Inflammatory macrophage treated with lipopolysaccharide for 4 hours (primary cell): ENCODE measurements at places on chromosomes 12 and 14.
A peak's percentile ranks its signal among the peaks of the same experiment; 100 is the strongest.

DNA sequence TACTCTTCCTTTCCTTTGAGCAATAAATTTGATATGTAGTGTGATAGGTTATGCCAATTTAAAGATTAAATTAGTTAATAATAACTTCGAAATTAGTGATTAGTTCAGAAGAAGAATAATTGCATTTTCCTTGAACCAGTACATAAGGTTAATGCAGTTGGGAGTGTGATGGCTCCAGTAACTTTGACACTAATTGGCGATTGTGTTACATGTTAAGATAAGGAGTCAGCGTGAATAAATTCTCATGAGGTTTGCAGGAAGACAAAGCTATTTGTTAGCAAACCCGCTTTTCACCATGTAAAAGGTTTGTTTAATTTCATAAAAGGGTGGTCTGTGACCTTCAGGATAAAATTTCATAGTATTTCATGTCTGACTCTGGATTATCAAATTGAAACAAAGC lies 1226.8 kb downstream of the SLC16A7 start:
- no peak for DNase-seq

GRCh38 chr14:49483268-49483667 lies 102.9 kb downstream of the RPS29 start:
- no peak for DNase-seq

DNA sequence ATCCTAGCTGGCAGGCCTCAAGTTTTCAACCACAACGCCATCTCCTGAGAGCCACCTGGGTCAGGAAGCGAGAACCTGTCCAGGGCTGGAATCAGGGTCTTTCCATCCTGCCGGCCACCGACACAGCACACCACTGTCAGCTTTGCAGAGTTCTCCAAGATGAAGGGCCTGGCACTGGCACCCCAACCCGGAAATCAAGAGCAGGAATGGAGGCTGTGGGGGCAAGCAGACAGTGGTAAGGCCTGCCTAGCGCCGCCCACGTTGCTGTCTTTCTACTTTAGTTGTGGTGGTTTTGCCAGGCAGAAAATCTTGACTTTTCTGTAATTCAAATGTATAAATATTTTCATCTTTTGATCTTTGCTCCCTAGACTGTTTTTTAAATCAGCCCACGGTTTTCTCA lies 90.7 kb downstream of the ITPK1 start:
- DNase-seq: no peak

- DNase-seq: peak; percentile 46
Observed at GRCh38 chr14:70622111-70622712, 19.5 kb upstream of the TTC9 start.

DNA sequence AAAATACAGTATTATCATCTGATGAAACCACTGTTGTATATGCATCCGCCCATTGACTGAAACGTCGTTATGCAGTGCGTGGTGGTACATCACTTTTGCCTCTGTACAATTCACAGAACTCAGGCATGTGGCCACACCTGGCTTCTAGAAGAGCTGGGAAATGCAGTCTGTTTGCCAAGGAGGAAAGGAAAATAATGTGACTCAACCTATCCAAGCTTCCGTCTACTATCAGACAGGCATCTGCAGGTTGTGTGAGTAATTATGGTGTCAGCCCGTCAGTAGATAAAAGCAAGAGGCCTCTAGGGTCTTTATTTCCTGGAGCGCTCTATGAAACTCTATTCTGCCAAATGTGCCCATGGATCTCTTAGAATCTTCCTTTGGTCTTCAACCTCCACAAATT lies 111.6 kb downstream of the BBS10 start:
- no peak for DNase-seq

GRCh38 chr12:54977857-54978256 lies 6.7 kb downstream of the TESPA1 start:
- DNase-seq: no peak

GRCh38 chr12:57156701-57157403 lies 9.4 kb upstream of the LRP1-AS start:
- peak; percentile 54 for DNase-seq

GRCh38 chr12:127044836-127045235 lies 1222.1 kb upstream of the TMEM132C start:
- no peak for DNase-seq

GRCh38 chr12:89154743-89155499 lies 197.4 kb downstream of the DUSP6 start:
- no peak for DNase-seq

- DNase-seq: no peak
Observed at GRCh38 chr14:72142328-72142727, 210.1 kb downstream of the RGS6 start.

- no peak for DNase-seq
Observed at GRCh38 chr14:74572726-74573301, 39.2 kb downstream of the LTBP2 start.

DNA sequence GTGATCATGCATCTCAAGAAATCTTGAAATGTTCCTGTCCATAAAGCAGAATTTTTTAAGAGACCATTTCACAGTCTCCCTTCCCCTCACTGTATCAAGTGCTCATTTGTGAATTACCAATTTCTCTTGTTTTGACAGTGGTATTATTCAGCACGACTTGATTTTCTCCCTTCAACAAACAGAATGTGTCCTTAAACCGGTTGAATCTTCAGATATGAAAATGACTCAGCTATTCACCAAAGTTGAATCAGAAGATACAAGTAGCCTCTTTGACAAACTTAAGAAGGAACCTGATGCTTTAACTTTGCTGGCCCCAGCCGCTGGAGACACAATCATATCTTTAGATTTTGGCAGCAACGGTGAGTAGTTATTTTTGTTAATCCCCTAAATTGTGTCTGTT lies 25.5 kb upstream of the SNAPC1 start:
- no peak for DNase-seq

DNA sequence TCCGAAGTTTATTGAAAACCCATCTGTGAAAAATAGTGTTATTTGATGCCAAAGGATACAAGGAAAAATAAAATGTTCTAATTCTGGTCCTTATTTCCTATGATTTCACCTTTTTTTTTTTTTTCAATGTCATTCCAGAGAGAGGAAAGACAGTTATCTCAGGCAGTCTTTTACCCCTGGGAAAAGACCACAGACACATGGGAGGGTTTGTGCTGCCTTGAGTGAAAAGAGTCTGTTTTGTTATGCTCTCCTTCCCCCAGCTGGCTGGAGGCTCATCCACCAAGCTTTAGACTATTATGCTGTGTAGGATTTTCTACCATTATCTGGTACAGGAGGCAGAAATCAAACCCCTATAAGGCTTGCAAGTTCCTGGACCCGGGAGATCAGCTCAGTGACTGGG lies 151.8 kb downstream of the CRADD start:
- DNase-seq: no peak

DNA sequence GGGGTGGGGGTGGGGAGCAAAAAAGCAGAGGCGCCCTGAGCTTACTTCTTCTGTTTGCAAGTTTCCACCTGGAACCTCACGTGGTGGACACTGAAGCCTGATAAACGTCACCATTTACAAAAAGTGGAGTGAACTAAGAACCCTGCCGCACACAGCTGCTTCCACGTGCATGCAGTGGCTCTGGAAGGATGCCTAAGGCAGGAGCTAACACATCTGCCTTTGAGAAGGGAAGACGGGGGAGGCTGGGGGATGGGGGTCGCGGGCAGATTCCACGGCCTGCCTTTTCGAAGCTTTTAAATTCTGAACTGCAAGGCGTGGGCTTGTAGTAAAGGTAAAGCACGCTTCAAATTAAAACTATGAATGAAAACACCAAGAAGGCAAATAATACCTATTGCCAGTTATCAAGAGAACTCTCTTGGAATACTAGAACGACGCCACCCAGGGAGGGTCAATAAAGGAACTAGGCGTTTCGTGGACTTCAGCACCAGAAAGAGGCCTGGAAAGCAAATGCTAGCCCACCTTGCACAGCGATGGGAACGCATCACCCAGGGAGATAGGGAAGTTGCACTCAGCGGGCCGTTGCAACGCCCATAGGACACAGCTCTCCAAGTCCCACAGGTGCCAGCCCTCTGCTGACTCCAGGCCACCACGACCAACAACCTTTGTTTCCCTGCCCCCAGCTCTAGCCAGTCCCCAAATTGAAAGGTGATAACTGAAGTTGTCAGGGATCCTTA lies 61.8 kb downstream of the TESC start:
- DNase-seq: no peak

GRCh38 chr12:104306376-104306775 lies 2.8 kb downstream of the EID3 start:
- no peak for DNase-seq

DNA sequence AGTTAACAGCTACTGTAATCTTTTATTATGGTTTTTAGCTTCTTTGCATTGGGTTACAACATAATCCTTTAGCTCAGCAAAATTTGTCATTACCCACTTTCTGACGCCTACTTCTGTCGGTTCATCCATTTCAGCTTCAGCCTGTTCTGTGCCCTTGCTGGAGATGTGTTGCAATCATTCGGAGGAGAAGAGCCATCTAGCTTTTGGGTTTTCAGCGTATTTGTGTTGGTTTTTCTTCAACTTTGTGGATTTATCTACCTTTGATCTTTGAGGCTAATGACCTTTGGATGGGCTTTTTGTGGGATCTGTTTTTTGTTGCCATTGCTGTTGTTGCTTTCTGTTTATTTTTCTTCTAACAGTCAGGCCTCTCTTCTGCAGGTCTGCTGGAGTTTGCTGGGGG lies 69.2 kb upstream of the ATXN7L3B start:
- no peak for DNase-seq

GRCh38 chr12:38903596-38903995 lies 1.8 kb downstream of the CPNE8 start:
- DNase-seq: no peak

DNA sequence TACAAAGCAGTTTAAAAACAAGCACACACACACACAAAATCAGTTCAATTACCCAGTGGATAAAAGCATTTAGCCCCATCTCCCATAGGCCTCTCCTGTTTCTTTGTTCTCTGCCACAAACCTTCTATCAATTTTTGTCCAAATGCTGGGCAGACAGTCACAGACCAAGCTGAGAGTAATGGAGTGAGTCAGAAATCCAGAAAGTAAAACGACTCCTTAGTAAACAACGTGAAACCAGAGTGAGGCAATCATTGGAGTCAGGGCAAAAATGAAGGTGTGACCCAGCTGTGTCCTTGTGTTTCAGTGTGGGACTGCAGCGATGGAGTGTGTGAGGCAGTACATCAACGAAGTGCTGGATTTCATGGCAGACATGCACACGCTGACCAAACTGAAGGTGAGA lies 102.0 kb downstream of the PRIMA1 start:
- no peak for DNase-seq

GRCh38 chr14:77322250-77322902 lies 1.5 kb downstream of the GSTZ1 start:
- no peak for DNase-seq

- DNase-seq: no peak
Observed at GRCh38 chr14:33457617-33458016, 493.3 kb downstream of the EGLN3 start.

GRCh38 chr12:9751204-9752144 lies 9.2 kb downstream of the CD69 start:
- peak; percentile 74 for DNase-seq

DNA sequence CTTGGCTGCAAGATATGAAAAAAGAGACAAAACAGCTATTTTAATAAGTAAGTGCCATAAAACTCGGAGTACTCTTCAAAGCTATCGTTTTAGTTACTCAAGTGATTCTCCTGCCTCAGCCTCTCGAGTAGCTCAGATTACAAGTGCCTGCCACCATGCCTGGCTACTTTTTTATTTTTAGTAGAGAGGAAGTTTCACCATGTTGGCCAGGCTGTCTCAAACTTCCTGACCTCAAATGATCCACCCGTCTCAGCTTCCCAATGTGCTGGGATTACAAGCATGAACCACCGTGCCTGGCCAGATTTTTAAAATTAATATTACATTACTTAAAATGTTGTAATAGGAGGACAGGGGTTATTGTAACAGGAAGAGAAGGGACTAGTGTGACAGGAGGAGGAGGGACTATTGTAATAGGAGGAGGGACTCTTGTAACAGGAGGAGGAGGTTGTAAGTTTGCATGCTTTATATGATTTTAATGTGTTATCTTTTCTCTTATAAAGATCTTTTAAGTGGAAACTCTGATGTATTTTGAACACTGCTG lies 61.3 kb downstream of the KITLG start:
- no peak for DNase-seq

- DNase-seq: peak; percentile 0
Observed at GRCh38 chr12:4505376-4505986, 33.2 kb upstream of the RAD51AP1 start.

- DNase-seq: no peak
Observed at GRCh38 chr14:60051721-60052221, 40.0 kb upstream of the PCNX4 start.

DNA sequence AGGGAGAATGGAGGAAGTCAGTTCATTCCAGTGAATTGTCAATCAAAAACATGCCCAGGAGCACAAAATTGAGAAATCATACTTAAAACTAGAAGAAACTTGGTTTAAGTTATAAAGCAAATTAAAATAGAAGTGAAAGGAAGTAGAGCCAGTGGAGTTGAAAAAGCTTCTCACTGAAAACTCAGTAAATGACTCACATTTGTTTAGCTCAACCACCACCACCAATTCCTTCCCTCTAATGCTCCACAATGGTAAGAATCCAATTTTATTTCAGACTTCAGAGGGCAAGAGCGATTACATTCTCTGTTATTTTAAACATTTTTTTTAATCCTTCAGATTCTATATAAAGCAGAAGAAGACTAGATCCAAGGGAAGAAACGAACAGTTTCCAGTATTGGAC lies 19.4 kb downstream of the UTP20 start:
- no peak for DNase-seq

GRCh38 chr12:122944605-122945592 lies 21.4 kb downstream of the ABCB9 start:
- no peak for DNase-seq

GRCh38 chr12:48712209-48712608 lies 4.3 kb downstream of the CCNT1 start:
- DNase-seq: no peak

DNA sequence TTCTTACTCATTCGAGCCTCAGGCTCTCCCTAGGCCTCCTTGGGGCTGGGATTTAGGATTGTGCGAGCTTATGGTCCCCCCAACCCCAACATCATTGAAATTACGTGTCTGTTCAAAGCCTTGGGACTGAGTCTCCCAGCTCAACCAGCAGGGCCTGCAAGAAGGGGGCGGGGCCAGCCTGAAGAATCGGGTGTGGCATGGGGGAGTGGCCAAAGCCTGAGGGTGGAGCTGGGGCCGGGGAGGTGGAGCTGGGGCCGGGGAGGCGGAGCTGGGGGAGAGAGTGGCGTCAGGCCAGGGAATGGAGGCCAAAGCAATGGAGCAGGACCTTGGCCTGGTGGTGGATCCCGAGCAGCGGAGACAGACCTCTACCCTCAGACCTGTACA lies 24.3 kb upstream of the HSPB8 start:
- DNase-seq: no peak

DNA sequence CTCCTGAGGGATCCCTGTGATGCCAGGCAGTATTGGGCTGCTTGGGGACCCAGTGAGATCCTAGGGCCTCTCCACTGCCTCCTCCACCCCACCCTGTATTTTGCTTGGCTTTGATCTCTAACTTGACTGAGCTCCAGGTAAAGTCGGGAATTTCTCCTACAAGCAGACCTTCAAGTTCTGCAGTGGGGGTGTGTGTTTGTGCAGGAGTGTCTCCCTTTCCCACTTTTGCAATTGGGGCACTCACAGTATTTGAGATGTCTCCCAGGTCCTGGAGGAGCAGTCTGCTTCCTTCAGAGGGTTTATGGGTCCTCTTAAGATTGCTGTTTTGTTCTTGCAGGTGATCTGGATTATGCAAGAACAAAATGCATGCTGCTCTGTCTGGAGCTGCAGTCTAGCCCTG lies 68.9 kb downstream of the ALG10B start:
- no peak for DNase-seq

GRCh38 chr14:50122291-50122690 lies 5.9 kb upstream of the VCPKMT start:
- no peak for DNase-seq
